Neural crest cell (in vitro differentiated cells): ENCODE measurements at places on chromosomes 11 and 22.
A peak's percentile ranks its signal among the peaks of the same experiment; 100 is the strongest.

DNA sequence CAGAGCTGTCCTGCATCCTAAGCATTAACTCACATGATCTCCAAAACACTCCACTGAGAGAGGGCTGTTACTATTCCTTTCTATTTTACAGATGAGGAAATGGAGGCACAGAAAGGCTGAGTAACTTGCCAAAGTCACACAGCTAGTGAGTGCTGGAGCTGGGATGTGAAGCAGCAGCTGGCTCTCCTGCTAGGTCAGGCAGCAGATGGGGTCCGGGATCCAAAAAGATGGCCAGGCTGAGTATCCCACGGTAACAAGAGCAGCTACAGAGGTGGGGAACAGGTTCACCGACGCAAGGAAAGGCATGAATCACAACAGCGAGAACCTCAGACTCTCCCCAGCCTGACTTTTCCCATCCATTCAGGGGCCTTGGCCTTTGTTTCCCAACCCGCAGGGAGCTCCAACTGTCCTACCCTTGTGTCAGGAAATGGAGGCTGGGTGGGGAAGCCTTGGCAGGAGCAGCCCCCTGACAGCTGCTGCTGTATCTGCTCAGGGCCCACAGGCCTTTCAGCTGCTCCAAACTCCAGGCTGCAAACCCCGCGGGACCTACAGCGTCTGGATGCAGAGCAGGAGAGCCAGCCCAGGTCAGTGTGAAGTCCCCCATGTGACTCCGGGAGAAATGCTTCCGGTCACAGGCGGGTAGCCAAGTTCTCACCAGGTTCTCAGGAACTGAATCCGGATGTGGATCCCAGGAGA, 29.5 kb downstream of the DKK3 start:
- DNase-seq: no peak

- no peak for DNase-seq
These were observed 18.6 kb upstream of the DGCR8 start for GRCh38 chr22:20061481-20061861.

GRCh38 chr11:49202287-49202976, 6.0 kb downstream of the FOLH1 start:
- no peak for DNase-seq

DNA sequence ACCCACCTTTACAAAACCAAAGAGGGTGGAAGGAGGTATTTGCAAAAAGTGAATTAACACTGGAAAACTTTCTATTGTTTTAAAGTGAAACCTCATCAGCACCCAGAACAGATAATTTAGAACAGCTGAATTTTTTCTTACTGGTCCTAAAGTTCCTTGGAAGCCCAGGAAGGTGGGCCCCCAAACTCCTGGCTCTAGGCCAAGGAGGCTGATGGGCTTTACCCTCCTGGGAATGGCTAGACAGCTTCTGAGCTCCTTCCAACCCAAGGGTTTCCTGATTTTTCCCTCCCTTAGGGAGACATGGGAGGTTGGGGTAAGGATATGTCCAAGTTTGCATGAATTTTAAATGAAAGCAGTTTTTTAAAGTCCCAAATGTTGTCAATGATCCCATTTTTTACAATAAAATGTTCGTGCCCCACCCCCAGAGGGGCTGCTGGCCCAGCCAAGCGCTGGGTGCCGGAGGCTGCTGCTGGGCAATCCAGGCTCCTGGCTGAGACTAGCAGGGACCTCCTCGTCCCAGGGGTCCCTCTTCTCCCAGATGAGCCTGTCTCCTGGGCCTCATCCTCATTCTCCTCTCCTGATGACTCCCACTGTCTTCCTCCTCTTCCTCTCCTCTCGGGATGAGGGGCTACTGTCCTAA, 28.4 kb downstream of the RELT start:
- DNase-seq: no peak

DNA sequence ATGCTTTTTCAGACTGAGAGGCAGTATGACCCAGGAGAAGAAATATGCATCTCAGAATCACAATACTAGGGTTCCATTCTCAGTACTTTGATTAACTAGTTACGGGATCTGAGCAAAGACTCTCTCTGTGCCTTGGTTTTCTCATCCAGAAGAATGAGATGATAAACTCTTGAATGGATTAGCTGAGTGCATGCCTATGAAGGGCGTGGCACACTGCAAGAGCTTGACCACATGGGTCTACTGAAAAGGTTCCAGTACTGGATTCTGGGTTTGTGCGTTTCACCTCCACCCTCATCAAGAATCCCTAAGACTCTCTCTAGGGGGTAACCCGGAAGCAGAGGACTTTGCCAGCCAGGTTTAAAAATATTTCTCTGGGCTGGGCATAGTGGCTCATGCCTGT, 25.6 kb downstream of the PGA5 start:
- no peak for DNase-seq

DNA sequence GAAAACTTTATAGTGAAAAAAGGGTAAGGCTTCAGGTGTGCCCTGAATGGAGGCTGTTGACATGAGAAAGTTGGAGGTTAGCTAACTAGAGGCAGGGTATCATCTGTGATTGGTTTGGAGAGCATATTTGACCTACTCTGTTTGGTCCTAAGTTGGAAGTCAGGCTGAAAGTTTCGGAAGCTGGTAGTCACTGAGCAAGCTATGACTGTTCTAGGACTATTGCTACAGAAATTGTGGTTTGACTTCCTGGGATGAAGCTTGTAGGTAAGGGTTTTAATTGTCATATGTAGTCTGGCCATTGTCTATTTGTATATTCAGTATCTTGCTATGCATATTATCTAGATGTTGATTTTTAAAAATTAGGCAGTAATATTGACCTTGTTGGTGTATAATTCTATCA, 565.0 kb downstream of the TMEM135 start:
- DNase-seq: no peak

GRCh38 chr11:92376146-92376599, 151.6 kb downstream of the FAT3 start:
- DNase-seq: no peak

GRCh38 chr11:44591557-44591956, 26.1 kb downstream of the CD82 start:
- DNase-seq: no peak

DNA sequence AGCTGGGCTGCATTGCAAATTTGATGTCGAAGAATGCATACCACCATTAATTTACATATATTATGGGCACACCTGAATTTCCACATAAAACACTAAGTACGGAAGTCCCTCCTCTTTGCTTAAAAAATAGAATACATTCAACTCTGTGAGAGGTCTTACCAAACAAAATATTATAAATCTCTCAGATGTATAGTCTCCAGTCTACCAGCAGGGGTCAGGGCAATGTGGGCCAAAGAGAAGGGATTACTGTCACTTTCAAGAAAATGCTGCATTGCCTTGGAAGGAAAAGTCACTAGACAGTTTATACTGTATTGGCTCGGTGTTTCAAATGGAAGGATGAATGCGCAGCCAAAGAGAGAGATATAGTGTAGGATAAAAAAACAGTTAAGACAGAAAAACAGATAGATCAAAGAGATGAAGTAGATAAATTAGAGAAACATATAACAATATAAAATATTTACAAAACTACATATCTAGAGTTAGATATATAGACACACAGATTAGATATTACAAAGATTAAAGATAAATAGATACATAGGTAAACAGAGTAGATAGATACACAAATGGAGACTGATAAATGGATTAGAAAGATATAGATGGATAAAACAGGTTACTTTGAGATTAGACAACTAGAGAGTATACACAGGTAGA, 20.9 kb downstream of the SERGEF start:
- DNase-seq: peak; percentile 35

DNA sequence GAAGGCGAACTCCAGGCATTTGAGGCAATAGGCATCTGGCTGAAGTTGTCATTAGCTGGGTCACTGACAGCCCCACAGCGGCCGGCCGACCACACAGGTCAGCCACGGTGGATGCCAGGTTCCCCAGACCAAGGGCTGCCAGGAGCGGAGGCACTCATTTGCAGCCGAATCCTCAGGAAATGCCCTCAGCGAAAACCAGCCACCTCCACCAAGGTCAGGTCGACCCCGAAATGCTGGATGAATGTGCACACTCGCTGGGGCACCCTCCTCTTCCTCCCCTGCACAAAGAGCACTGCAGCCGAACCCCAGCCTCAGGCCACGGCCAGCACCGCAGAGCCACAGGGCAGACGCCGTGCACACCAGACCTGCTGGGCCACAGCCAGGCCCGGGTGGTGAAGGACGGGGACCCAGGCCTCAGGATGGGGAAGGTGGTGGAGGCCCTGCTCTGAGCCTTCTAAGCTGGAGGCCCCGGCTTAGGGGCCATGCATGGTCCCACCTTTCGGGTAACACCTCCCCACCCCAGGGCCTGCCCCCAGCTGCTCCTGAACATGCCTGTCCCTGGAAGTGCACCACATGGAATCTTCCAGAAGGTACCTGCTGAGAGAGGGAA, 206.0 kb downstream of the BRD1 start:
- DNase-seq: no peak

DNA sequence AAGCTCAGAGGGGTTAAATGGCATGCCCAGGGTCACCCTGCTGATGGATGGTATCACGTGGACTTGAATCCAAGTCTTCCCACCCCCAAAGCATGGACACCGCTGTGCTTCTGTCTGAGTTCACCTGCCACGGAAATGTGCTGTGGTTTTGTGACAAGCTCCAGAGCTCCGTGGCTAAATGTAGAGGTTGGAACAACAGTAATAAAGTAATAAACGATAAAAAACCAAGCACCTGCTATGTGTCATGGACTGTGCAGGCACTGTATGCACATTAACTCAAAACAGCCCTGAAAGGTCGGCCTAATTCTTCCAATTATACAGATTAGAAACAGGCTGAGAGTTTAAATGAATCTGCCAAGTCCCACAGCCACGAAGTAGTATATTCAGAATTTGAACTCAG, 182.1 kb upstream of the NAV2 start:
- DNase-seq: no peak

GRCh38 chr22:35947794-35948425, 80.7 kb downstream of the RBFOX2 start:
- DNase-seq: no peak

- no peak for DNase-seq
These were observed 566 bp downstream of the DDB1 start for GRCh38 chr11:61332281-61332796.

- DNase-seq: no peak
These were observed 802.0 kb downstream of the DLG2 start for GRCh38 chr11:84825106-84825660.

GRCh38 chr11:46003572-46003971, 81.1 kb downstream of the LARGE2 start:
- no peak for DNase-seq

GRCh38 chr11:87444993-87445392, 407.3 kb downstream of the TMEM135 start:
- no peak for DNase-seq

GRCh38 chr22:22157348-22157725, 87.2 kb upstream of the VPREB1 start:
- DNase-seq: no peak

GRCh38 chr11:35662061-35662648, 420 bp upstream of the TRIM44 start:
- DNase-seq: no peak

GRCh38 chr11:64245401-64245796, 1.3 kb downstream of the PPP1R14B start:
- no peak for DNase-seq

DNA sequence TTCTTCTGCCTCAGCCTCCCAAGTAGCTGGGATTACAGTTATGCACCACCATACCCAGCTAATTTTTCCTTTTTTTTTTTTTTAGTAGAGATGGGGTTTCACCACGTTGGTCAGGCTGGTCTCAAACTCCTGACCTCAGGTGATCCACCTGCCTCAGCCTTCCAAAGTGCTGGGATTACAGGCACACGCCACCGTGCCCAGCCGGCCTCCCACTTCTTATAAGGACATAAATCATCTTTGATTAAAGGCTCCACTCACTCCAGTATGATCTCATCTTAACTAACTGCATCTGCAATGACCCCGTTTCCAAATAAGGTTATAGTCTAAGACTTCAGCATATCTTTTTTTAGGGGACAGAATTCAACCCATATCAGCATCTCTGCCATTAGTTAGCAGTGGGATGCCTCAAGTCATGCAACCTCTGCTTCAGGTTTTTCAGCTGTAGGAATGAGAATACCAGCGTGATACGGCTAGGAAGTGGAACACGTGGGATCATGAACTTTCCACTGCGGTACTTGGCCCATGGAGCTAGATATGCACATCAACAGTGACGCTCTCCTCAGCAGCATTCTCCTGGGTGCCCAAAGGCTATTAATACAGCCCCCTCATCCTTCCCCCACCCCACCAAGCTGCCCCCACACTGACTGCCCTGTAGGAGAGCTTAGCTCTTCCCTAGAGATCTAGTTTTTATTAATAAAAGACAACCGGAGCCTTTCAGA, 41.4 kb downstream of the MCHR1 start:
- DNase-seq: no peak

DNA sequence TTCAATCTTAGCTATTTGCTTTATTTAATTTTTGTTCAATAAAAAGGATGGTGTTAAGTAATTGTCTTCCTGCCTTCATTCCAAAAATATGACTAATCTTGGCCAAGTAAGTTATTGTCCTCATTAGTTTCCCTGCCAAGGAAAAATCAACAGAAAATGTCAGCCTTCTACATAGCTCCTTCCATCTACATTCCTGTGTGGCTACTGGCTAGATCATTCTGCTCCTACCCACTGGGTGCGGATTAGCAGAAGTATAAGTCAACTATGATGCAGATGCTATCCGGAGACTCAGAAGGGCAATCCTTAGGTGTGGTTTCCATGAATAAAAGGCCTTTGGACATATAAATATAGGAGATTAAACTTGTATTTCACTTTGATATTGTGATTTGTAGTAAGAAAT, 154.4 kb downstream of the SBF2 start:
- DNase-seq: no peak

- DNase-seq: no peak
These were observed 7.2 kb upstream of the ELMOD1 start for GRCh38 chr11:107583629-107584195.

GRCh38 chr11:65384301-65384889, 1.9 kb upstream of the SLC25A45 start:
- no peak for DNase-seq

DNA sequence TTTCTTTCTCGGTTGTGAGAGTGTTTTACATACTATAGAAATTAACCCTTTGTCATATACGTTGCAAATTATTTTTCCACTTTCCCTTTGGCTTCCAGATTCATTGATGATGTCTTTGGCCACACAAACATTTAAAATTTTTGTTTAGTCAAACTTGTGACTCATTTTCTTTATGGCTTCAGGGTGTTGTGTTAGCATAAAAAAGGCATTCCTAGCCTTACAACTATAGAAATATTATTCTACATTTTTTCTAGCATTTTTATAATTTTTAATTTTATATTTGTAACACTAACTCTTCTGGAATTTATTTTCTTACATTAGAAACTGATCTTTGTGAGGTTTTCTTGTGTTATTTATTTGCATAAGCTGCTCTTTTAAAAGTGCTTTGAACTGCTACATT, 12.1 kb downstream of the GRIA4 start:
- no peak for DNase-seq

DNA sequence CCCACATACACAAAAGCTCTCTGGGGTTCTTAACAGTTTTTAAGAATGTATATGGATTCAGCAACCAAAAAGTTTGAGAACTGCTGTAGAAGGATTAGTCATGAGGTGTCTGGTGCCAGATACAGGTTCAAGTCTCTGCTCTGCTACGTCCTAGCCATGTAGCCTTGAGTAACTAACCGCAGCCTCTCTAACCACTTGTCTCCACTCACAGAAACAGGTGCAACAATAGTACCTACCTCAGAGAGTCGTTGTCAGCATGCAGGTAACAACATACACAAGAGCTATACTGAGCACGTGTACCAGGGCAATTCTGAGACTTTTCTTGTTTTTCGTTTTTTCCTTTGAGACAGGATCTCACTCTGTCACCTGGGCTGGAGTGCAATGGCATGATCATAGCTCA, 26.9 kb downstream of the CBX7 start:
- no peak for DNase-seq

GRCh38 chr22:40605761-40606160, 30.8 kb downstream of the MRTFA start:
- no peak for DNase-seq

- DNase-seq: no peak
These were observed 60.4 kb downstream of the KCNC1 start for GRCh38 chr11:17794981-17795380.
